ENCODE measurements at places on chromosomes 7 and 10.

DNA sequence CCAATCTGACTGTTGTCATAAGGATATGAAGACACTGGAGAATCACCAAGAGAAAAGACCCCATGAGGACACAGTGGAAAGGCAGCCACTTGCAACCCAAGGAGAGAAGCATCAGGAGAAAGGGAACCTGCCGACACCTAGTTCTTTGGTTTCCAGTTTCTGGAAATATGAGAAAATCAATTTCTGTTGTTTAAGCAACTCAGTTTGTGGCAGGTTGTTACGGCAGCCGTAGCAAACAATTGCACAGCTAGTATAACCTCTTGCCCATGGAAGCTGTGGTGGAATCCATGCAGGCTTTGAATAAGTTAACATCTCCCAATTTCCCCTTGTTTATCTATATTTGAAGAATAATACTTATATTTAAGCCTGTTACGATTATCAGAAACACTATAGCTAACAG lies 1103.0 kb upstream of the PHF14 start:
- no peak for DNase-seq

DNA sequence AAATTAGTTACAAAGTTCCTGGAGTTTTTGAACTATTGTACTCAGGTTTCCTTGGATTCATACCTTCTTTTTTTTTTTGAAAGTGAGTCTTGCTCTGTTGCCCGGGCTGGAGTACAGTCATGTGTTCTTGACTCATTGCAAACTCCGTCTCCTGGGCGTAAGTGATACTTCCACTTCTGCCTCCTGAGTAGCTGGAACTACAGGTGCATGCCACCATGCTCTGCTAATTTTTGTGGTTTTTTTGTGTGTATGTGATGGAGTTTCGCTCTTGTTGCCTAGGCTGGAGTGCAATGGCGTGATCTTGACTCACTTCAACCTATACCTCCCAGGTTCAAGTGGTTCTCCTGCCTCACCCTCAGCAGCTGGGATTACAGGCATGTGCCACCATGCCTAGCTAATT lies 22.3 kb downstream of the MCM10 start:
- DNase-seq = no peak

DNA sequence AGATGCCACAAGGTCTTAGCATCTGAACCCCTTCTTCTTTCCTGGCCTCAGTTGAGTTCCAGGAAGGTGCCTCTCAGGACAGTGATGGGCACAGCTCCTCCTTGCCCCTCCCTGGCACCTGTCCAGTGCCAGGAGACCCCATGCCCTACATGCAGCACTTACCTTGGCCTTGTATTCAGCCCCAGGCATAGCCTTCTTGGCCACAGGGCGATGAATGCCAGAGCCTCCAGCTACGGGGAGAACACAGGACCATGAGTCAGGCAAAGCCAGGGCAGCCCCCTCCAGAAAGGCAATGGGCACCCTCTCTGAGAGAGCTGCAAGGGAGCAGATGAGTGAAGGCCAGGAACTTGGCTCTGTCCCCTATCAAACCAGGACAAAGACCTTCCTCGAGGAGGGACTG lies 24.3 kb upstream of the FRAT2 start:
- DNase-seq = no peak

DNA sequence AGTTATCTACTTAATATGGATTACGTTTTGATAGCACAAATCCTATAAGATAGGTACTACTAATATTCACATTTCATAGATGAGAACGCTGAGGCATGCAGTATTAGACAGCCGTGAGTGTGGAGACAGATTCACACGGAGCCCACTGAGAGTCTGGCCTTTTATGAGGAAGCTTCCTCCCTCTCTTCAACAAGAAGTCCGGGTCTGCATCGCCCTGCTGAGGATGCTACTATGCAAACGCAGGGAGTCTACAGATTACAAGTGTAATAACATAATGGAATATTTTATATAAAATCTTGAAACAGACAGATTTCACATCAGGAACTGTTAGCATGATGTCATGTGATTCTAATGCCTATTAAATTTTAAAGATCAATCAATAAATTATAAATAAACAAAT lies 255.9 kb upstream of the GLI3 start:
- no peak for DNase-seq

- no peak for DNase-seq
Measured at GRCh38 chr7:87003872-87004798, 55.3 kb downstream of the ELAPOR2 start.

GRCh38 chr7:121084256-121084655 lies 95.7 kb downstream of the CPED1 start:
- no peak for DNase-seq

DNA sequence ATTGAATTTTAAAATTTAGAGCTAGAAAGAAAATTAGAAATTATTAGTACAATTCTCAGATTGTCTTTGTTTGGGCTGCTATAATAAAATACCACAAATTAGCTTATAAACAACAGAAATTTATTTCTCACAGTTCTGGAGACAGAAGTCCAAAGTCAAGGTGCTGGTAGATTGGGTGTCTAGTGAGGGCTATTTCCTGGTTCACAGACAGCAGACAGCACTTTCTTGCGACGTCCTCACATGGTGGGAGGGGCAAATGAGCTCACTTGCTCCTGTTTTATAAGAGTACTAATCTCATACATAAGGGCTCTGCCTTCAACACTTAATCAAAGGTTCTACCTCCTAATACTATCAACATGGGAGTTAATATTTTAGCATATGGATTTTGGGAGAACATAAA lies 134.1 kb downstream of the MDFIC start:
- DNase-seq = no peak

DNA sequence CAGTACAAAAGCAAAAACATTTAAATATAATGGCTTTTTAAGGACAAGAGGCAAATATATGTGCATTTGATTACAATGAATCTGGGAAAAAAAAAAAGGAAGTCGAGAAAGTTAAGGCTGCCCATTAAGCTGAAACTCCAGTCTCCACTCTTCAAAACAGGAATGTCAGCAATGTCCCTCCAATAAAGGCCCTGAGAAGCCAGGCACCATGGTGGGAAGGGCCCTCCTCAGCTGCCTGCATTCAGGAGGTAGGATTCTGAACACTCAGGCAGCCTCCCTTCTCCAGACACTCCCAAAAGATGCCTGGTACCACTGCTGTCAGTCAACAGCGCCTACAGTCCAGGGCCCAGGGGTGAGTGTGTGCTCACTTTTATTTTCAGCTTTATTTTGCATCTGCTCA lies 121.3 kb upstream of the MGMT start:
- DNase-seq = no peak

- no peak for DNase-seq
Measured at GRCh38 chr7:108000875-108001763, 1.8 kb downstream of the LAMB1 start.

DNA sequence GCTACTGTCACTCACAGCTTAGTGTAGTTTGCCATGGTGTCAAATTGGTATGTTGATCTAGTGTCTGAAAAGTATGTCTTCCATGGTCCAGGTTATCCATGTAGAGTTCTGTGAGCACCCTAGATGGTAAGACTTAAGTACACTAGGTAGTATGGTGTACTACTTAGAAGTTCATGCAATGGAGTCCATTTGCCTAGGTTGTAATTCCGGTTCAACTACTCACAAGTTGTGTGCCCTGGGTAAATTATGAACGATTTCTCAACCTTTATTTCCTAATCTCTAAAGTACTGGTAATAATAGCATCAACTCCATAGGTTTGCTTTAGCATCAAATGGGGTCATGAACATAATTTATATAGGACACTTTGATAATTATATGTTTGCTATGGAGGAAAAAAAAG lies 666.2 kb upstream of the CELF2 start:
- DNase-seq = no peak

DNA sequence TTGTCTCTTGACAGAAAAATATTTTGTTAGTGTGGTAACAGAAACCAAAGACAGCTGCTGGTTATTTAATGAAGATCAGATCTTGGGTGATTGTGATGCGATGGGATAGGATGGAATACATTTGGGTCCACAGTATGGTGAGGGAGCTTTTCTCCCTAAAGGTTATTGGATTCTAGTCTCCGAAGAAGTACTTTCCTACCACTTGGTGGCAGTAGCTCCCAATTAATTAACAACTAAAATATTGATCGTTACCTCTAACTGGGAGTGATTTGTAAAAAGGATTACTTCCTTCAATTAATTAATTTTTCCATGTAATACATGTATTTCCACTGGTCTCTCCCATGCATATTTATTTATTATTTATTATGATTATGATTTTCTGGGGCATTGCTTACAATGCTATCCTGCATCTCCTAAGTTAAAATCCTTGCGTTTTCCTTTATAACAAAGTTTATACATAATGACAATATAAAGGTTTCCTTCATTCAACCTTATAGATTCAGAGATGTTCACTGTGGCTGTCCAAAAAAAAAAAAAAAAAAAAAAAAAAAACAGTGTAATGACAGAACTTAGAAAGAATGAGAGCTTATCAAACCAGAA lies 25.6 kb downstream of the TMEM196 start:
- DNase-seq = no peak

Data from stimulated activated CD8-positive, alpha-beta memory T cell treated with anti-CD3 and anti-CD28 coated beads, Interleukin-15, amount 100 ng/mL, for 48 hours (primary cell).